ENCODE measurements at places on chromosomes 16 and 17.

GRCh38 chr17:43839670-43840108, 6.7 kb upstream of the MPP3 start:
- DNase-seq, result no peak

DNA sequence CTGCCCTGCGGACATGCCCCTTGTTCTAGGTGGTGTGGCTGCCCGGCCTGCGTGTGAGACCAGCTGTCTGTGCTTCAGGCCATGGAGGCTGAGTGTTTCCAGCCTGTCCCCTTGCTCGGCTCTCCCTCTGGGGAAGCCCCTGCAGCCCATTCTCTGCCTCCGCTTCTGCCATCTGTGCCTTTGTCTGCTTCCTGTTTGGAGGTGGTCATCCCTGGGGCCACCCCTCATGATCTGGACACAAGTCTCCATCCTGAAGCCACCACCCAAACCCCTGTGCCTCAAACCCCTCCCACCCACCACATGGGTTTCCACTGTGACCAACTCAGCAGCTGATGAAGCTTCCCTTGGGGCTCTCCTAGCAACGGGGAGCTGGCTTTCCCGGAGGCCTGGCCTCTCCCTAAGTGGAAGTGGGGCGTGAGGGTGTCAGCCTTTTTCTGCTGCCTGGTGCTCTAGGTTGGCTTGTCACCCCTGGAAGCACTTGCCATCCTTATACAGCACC, 184.9 kb downstream of the SEC14L1 start:
- DNase-seq, result peak; percentile 11

DNA sequence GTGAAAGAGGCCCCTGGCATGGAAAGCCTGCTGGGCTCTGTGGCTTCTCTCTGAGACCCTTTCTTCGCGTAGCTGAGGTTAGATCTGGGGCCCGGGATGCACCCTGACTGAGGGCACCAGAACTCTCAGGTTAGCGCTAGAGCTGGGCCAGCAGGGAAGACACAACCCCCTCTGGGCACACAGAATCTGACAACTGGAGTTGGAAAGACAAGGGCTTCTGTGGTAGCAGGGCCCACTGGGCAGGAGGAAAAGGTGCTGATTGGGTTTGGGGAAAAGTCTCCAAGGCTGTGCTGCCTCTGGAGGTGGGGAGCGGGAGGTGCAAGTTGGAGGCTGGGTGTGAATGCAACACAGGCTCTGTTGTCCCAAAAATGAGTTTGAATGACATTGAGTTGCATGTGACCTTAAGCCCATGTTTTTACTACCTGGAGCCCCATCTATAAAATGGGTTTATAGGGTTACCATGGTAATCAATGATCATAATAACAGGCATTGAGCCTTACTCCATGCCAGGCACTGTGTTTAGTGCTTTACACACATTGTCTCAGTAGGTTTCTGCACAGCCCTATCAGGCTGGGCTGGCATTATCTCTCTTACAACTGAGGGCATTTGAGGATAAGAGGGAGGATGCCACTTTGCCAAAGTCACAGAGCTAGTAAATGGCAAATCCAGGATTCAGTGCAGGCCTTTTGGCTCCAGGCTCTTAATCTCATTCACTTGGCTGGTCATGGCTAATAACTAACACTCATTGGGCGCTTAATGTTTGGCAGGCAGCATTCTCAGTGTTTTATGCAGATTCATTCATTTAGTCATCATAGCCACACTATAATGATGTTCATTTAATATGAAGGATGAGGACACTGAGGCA, 9.5 kb upstream of the IGFBP4 start:
- no peak for DNase-seq

- DNase-seq, result no peak
These were observed 63.7 kb upstream of the CMIP start for GRCh38 chr16:81380932-81381331.

DNA sequence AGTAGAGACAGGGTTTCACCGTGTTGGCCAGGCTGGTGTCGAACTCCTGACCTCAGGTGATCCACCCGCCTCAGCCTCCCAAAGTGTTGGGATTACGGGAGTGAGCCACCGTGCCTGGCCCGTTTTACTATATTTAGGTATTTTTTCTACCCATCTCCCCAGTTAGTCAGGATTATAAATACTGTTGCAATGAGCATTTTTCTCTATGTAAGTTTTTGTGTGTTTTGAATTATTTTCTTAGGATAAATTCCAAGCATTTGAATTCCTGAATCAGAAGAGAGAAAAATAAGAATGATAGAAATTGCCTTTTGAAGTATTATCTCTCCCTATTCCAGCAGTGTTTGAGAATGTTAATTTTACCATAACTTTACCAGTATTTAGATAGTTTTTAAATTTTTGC, 36.6 kb downstream of the KIAA0513 start:
- DNase-seq, result no peak

- DNase-seq, result no peak
These were observed 4.9 kb upstream of the HIGD1B start for GRCh38 chr17:44842748-44843147.

GRCh38 chr17:51995797-51996403, 162.6 kb downstream of the CA10 start:
- DNase-seq, result no peak

DNA sequence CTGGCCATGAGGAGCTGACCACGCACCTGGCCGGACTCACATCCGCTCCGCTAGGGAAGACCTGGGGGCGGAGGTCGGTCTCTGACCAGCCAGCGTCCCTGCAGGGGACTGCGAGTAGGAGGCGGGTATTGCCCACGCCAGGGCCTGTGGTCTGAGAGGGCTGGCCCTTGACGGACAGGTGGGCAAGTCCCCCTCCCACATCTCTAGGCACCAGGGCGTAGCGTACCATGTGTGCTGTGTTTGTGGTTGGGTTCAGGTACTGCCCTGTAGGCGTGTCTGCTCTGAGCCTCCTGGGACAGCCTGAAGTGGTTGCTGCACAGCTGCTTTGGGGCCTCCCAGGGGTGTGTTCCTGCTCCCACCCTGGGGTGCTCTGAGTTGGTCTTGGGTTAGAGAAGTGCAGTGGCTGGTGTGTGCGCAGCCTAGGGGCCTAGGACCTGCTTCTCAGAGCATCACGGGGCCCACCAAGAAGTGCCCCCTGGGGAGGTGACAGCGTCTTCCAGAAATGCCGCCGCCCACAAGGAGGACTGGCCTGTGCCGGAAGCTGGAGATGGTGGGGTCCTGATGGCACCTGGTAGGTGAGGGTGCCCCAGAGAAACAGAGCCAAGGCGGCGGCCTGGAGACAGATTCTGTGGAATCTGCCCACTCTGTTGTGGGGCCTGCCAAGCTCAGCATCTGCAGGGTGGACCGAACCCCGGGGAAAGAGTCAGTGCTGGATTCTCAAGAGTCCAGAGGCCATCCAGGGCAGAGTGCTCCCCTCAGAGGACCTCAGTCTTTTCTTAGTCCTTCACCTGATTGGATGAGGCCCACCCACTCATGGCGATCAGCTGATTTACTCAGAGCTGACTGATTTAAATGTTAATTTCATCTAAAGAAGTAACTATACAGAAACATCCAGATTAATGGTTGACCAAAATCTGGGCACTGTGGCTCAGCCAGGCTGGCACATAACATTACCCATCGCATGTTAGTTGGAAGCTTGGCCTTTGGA, 48.3 kb downstream of the WDR45B start:
- no peak for DNase-seq

- DNase-seq, result no peak
These were observed 18.2 kb downstream of the IGF2BP1 start for GRCh38 chr17:49015179-49015923.

GRCh38 chr17:43588121-43588520, 42.0 kb upstream of the ETV4 start:
- DNase-seq, result no peak

- DNase-seq, result peak; percentile 74
These were observed 28.8 kb upstream of the GINS2 start for GRCh38 chr16:85717393-85718152.

GRCh38 chr17:65559804-65560627, 1.4 kb downstream of the AXIN2 start:
- no peak for DNase-seq

DNA sequence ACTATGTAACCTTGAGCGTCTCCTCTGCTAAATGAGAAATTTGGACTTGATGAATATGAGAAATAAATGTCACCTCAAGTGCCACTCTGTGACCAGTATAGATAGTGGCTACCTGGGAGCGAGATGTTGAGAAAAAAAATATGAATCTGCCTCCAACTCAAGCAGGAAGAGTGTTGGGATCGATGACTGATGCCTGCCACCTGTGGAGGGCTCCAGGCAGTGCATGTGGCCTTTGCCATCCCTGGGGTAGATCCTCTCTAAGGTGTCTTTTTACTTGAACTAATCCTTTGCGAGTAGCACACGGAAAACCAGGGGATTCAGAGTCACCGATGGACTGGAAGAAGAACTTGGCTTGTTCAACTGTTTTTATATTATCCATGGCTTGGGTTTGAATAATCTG, 9.4 kb downstream of the CCDC182 start:
- no peak for DNase-seq

DNA sequence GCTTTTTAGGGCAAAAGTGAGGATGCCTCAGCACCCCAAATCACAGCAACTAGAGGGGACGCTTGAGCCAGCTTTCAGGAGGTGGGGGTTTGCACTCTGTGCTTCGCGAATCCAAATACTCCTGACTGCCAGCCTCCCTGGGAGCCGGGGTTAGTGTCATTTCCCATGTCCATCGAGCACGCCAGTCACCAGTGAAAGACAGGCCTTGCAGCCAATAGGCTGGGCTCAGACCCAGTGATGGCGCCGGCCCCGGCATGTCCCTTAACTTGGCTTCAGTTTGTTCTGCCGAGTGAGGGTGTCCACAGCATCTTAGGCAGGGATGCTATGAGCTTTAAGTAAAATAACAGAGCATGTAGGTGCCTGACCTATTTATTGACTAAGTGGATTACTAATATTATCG, 50.9 kb upstream of the CDC42EP4 start:
- DNase-seq, result no peak

DNA sequence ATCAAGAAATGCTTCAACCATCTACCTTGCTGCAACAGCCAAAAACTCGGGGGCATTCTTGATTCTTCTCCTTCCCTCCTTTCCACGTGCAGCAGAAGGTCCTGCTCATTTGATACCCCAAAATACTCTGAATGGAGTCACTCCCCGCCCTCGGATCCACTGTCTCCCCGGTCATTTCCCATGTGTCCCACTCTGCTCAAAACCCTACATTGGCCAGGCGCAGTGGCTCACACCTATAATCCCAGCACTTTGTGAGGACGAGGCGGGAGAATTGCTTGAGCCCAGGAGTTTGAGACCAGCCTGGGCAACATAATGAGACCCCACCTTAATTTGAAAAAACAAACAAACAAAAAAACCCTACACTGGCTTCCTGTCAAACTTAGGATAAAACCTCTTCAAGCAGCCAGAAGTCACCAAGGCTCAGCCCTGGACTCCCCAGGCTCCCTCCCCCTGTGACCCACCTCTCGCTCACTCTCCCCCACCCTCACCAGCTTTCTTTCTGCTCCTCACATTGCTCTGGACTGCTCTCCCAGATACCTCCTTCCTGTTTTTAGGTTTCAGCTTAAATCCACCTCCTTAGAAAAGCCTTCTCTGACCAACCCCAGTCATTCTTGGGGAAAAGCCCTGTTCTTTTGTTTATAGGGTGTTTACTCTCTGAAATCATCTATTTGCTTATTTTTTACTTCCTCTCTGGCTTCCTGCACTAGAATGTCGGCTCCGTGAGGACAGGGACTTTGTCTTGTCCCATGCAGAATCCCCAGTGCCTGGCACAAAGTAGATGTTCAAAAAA, 2.8 kb downstream of the SLC13A2 start:
- DNase-seq, result no peak

DNA sequence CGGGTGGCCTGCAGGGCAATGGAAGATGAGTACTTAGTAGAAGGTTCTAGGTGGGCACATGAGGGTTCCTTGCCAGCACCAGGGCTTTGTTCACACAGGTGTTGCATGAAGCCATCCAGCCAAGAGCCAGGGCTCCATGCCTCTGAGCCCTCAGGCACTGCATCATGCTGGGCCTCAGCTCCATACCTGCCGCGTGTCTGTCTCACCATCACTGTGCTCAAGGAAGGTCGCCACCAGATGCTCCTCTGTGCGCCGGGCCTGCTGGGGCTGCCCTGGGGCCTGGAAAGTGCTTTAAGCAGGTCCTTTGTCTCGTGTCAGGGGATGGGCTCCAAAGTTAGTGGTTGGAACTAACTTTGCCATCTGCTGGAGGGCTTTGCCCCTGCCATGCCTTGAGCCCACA, 25.6 kb downstream of the C16orf90 start:
- no peak for DNase-seq

GRCh38 chr17:74335529-74336062, 9.6 kb downstream of the KIF19 start:
- DNase-seq, result no peak

DNA sequence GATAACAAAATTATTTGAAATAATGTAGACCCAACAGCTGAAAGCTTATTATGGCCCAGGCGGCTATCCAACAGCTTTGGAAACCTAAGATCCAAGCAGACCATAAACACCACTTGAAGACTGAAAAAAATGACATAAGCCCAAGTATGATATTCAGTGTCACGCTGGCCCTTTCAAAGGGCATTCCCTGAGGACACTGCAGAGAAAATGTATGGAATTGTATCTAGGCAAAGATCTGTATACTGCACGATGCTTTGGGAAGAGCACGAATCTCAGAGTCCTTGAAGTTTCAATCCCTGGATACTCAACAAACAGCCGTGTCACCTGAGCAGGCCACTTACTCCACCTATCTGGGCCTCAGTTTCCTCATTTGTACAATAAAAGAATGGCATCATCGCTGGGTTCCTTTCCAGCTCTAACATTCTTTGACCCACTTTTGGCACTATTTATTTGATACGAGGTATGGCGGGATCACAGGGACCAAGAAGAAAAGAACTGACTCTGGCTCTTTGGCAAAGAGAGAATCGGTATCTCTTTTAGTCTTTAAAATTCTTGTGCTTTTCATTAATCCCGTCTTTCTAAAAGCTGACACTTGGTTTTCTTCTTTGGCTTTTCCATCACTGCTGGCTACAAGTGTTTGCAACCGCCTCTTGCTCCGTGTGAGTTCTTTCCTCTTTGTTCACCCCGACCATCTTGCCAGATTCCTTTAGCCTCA, 1.2 kb downstream of the STAT5B start:
- no peak for DNase-seq

DNA sequence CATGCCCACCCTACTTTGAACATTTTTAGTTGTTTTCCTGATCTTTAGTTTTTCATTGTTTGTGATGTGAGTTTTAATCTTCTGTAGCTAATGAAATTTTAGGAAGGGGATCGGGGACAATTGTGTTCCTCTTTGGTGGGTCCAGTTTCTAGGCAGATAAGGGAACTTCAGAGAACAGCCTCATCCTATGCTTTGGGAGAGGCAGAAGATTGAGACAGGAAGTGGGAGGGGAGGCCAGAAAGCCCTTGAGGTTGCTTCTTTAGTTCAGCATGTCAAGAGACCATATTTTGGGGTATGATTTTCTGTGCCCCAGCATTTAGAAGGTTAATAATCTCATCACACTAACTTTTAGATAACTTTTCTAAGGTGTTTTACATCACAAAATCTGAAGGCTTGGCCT, 191.0 kb downstream of the TANC2 start:
- DNase-seq, result no peak

GRCh38 chr17:49708515-49709183, 885 bp upstream of the SLC35B1 start:
- DNase-seq, result no peak

Measured in tibial nerve (tissue), 4 donors.